ENCODE measurements at places on chromosomes 3 and 15.

DNA sequence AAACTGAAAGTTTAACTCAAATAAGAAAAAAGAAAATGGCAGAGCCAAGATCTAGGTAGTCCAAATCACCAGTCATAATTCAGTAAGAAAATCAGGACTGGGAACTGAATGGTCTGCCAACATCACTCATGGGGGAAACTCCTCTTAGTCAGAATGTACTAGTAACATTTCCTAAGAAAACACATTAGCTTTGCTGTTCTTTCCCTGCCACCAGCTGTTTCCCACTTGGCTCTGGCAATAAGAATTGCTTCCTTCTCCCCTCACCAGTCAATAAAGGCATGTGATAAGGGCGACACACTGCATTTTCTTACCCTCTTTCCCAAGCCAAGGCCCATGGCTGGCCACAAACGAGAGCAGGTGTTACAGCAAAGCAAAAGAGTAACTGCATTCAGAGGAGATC is 46.1 kb downstream of the PIK3R4 start:
- DNase-seq, result no peak

DNA sequence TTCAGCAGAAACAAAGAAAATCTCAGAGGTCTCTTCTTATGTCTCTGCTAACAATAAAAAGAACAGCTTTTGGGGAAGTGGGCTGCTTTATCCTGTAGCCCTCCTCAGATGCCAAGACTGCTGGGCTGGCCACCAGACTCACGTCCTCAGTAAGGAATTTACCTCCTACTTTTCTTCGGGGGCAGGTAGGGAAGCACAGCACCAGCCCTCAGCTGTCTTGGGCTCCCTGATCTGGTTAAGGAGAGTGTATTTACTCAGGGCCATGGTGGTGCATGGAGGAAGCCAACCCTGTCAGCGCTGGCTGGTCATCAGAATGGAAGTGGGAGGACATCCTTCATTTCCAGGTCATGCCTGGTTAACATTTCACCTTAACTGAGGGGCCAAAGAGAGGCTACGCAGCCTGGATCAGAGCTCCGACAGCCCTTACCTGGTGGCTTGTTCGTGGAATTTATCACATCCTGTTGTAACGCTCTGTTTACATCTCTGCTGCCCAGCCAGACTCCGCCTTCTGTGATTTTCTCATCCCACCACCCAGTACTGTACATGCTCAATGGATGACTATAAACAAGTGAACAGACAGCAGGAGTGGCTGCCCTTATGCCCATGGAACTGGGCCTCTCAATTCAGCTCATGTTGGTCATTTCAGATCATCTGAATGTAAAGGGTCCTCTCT is 108.3 kb downstream of the IGF2BP2 start:
- no peak for DNase-seq

DNA sequence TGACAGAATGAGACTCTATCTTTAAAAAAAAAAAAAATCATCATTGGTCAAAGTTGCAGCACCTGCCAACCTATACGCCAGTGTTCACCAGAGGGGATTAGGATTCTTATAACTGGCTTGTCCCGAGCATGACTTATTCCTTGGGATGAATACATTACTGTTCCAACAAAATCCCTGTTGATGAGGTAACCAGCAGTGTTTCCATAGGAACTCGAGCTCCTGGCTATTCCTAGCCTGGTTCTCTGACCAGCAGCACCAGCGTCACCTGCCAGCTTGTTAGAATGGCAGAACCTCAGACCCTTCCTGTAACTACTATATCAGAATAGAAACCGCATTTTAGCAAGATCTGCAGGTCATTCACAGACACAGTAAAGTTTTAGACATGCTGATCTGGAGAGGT is 364.4 kb downstream of the PTPRG start:
- DNase-seq, result no peak

DNA sequence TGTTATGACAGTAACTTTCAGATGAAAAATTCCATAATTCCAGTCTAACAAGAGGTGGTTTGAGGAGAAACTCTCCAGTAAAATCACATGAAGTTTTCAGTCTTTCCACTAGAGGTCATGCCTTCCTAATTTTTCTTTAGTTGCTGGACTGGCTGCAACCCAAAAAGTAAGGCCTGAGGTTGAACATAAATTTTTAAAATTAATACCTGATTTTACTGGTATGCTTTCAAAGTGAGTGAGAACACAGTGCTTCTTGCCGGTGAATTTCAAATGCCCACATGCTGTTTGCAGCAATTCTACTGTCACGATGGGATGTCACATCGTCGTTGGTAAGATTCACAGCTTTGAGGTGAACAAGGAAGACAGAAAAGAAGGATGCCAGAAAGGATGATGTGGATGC is 89.0 kb upstream of the FGF12 start:
- no peak for DNase-seq

DNA sequence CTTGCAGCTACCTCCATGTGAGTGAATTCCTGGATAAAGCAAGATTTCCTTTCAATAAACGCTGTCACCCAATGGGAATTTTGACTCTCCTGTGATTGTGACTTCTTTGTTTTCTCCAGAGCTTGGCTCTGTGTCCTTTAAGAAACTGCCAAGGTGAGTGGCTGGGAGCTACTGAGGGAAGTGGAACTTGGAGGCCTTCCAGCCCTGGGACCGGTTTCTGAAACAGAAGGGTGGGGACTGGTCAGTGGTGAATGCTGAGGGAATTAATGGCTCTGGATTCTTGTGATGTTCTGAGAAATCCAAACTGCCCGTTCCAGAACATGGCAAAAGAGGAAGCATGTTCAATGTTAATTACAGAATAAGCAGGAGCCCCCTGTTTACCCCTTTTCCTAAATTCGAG is 41.1 kb upstream of the MYZAP start:
- DNase-seq, result no peak
